ENCODE measurements at places on chromosomes 3 and 15. TPM values are rescaled to one million over a fixed set of nuclear protein-coding genes. Genes with fewer than 3 reads are reported as not detected.

IQCH gene
- 0.98 TPM for total RNA-seq

PARP15 gene
- 48.2 TPM for total RNA-seq

FAM3D gene
- total RNA-seq: not detected

HACD2 gene
- total RNA-seq: 21.0 TPM

VGLL3 gene
- not detected for total RNA-seq
